ENCODE measurements at places on chromosomes 1 and 21.
A peak's percentile ranks its signal among the peaks of the same experiment; 100 is the strongest.

DNA sequence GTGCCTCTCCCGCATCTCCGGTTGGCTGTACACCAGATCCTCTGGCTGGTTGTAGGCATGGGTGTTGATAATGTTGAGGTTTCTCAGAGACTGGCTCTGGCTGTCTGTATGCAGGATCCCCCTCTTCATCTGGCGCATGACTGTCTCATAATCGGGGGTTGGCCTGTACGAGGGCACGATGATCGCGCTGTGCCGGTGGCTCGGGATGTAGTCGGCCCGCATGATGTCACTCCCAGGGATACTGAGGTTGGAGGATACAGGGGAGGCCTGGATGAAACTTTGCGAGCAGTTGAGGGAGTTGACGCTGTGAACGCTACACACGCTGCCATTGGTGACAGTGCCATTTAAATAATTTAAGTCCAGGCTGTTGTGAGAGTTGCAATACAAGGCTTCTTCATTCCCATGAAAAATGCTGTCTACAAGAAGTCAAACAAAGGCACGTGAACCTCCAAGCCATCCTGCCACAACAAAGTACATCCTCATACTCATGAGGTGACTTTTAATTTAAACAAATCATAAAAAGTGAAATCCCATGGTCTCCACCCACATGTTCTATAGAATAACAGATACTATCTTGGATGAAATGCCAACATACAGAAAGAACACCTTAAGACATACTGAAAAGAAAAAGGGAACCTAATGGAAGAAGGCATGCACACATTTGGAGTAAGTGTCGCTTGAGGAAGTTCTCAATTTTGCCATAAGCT is 103.6 kb downstream of the SMYD2 start:
- no peak for DNase-seq

DNA sequence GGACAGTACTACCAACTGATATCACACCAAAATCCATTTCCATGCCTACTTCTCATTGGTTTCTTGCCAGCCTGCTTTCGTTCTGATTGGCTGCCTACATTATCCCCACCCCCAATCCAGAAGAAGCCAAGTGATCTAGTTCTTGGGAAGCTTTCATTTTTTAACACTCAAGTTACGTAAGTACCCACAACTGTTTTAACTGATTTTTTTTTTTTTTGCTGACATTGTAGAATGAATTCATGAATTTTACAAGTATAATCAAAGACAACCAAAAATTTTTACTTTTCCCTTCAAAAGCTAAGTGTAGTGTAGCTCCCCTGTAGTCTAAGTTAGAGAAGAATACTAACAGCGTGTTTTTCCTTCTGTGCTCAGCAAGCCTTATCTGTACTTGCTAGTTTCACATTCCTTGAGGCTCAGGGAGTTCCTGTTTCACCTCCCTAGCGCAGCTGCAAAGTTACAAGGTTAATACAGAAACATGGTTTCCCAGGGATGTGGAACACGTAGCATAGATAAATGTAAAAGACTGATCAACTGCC is at the start of gene SLC9C2:
Gene SLC9C2 (minus strand): TSS at position 17 of the 536 bp plus-strand sequence. CDS start 1,296 bp downstream, outside the sequence.
- peak; percentile 24 for DNase-seq

- DNase-seq = no peak
These were observed 12.3 kb downstream of the RD3 start for GRCh38 chr1:211479624-211480023.

- DNase-seq = no peak
These were observed 79.6 kb upstream of the KCTD3 start for GRCh38 chr1:215487466-215487865.

- peak; percentile 72 for DNase-seq
These were observed 172.6 kb upstream of the HMCN1 start for GRCh38 chr1:185561629-185562028.

GRCh38 chr1:235402457-235403200 is 35.4 kb downstream of the TBCE start:
- no peak for DNase-seq

GRCh38 chr1:5120559-5120958 is 466.1 kb downstream of the AJAP1 start:
- no peak for DNase-seq

GRCh38 chr21:31505975-31506374 is 153.5 kb upstream of the SOD1 start:
- DNase-seq = no peak

Measured in AG10803 (cell line).